Mammary epithelial cell (primary cell): ENCODE measurements at places on chromosomes 7 and 10. TPM values are rescaled to one million over a fixed set of nuclear protein-coding genes. Genes with fewer than 3 reads are reported as not detected.

TDRD1 gene
- total RNA-seq, result not detected in 2 replicates

- DNase-seq, result no peak
Measured at GRCh38 chr10:117497736-117498135, 44.8 kb upstream of the EMX2 start.

DNA sequence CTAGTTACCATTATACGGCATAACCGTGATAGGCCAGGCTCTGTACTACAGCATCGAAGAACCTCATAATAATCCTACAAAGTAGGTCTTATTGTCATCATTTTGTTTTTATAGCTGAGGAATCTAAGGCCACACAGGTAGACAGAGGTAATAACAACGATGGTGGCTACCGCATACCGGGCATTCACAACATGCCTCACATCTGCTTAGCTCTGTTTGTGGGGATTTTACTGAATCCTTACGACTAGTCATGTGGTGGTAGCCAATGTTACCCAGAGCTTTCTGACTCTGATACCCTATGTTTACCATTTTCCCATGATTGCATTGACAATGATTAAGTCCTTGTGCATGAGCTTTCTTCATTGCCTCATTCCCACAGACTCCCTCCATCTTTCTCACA lies 269.4 kb downstream of the TCF7L2 start:
- no peak for DNase-seq

DNA sequence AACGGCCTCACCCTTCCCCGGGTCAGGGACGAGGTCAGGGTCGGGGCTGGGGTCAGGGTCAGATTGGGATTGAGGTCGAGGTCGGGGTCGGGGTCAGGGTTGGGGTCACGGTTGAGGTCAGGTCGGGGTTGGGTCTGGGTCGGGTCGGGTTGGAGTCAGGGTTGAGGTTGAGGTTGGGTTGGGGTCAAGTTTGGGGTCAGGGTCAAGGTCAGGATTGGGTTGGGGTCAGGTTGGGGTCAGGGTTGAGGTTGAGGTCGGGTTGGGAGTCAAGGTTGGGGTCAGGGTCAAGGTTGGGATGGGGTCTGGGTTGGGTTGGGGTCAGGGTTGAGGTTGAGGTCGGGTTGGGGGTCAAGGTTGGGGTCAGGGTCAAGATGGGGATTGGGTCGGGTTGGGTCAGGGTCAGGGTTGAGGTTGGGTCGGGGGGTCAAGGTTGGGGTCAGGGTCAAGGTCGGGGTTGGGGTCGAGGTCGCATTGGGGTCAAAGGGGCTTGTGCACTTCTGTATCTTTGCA lies 131.4 kb downstream of the VIPR2 start:
- no peak for DNase-seq

GRCh38 chr10:131134001-131134576 lies 177.4 kb downstream of the TCERG1L start:
- no peak for DNase-seq
